ENCODE measurements at places on chromosomes 1 and 21.

- DNase-seq = peak; percentile 47
Measured at GRCh38 chr1:44217809-44218410, 4.6 kb downstream of the DMAP1 start.

- DNase-seq = peak; percentile 51
Measured at GRCh38 chr1:116693759-116694480, 26.4 kb upstream of the IGSF3 start.

GRCh38 chr1:38803647-38804046, 55.9 kb downstream of the RRAGC start:
- DNase-seq = no peak

GRCh38 chr1:196423612-196424011, 184.6 kb downstream of the KCNT2 start:
- DNase-seq = no peak

DNA sequence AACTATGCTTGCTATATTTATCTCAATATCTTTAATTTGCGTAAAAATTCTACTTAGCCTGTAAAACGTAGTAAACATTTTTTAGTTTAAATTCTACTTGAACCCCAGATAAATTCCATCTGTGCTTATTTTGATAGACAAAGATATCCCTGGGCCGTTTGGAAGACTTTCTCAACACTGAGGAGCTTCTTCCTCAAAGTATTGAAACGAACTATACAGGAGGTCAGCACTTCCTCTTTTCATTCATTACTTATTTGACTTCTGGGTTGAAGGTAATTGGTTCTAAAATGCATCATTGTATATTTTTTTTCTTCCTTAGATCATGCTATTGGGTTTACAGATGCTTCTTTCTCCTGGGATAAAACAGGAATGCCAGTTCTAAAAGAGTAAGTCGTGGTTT, 74.7 kb downstream of the HSPA13 start:
- DNase-seq = no peak

- DNase-seq = no peak
Measured at GRCh38 chr1:26411624-26412074, 1.0 kb downstream of the LIN28A start.

DNA sequence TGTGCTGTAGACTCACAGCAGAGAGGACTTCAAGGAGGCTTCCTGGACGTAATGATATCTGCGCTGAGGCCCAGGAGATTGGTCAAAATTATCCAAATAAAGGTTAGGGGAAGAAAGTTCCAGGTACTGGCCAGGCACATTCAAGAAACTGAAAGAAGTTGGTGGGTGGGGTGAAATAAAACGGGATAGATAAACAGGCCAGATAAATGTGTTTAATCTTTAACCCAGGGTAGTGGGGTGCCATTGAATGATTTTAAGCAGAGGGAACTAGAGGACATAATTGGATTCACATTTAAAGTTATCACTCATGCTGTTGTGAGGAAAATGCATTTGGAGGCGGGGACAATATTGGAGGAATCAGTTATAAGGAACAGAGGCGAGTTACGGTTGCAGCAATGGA, 134.7 kb downstream of the NR5A2 start:
- no peak for DNase-seq

DNA sequence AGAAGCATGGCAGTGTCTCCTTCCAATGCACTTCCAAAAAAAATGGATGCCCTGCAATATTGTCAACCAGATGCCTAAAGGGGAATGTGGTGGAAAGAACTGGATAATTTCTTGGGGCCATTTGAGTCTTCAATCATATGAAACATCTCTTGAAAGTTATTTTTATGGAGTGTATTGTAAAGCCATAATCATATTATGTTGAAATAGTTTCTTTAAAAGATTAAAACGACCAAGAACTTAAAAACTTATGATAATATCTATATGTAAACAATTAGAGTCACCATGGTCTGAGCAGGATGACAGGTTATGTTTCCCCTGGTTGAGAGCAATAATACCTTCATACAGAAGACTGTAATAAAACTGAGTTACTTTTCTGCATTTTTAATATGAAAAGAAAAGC, 457.2 kb downstream of the PCP4 start:
- DNase-seq = no peak

DNA sequence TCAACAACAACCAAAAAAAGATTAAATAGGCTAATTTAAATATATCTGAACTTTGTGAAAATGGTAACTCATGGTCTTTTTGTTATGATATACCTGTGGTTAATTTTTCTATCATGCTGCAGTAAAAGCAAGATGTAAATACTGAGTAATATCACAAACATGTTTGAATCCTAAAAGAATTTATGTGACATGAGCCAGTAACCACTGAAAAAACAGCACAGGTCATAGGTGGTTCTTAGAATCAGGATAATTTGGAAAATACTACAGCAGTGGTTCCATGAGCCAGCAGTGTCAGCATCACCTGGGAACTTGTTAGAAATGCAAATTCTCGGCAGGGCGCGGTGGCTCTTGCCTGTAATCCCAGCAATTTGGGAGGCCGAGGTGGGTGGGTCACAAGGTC, 4.1 kb downstream of the ATP5IF1 start:
- DNase-seq = no peak

- DNase-seq = no peak
Measured at GRCh38 chr21:45255381-45256020, 32.2 kb downstream of the POFUT2 start.

- DNase-seq = no peak
Measured at GRCh38 chr1:180181996-180182642, 27.4 kb downstream of the QSOX1 start.

DNA sequence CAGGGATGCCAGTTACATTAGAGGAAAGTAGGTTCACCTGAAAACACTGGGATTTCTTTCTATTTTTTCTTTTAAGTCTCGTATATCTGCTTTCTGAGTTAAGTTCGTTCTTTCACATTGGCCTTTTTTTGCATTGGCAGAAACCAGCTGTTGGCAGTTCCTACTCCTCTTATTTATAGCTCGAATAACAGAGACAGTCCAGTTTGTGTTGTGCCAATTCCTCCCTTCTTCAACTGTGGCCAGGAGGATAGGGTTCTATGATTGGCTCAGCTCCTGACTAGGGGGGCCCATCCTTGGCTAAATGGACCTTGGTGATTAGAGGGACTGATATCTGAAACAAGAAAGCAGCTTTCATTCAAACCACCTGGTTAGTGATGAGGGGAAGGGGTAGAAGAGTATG, 115.8 kb downstream of the RPS6KC1 start:
- no peak for DNase-seq

DNA sequence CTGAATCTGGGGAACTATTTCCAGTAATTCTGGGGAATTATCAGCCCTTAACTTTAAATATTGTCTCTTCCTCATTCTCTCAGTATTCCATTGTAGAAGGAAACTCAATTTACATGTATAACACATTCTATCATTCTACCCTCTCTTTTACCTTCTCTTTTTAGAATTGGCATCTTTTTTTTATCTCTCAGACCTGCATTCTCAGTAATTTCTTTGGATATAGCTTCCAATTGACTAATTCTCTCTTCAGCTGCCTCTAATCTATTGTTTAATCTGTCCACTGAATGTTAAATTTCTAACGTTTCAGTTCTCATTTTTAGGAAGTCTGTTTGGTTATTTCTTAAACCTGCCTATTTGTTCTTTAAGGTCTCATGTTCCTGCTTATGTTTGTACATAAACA, 33.0 kb downstream of the MAB21L3 start:
- no peak for DNase-seq

DNA sequence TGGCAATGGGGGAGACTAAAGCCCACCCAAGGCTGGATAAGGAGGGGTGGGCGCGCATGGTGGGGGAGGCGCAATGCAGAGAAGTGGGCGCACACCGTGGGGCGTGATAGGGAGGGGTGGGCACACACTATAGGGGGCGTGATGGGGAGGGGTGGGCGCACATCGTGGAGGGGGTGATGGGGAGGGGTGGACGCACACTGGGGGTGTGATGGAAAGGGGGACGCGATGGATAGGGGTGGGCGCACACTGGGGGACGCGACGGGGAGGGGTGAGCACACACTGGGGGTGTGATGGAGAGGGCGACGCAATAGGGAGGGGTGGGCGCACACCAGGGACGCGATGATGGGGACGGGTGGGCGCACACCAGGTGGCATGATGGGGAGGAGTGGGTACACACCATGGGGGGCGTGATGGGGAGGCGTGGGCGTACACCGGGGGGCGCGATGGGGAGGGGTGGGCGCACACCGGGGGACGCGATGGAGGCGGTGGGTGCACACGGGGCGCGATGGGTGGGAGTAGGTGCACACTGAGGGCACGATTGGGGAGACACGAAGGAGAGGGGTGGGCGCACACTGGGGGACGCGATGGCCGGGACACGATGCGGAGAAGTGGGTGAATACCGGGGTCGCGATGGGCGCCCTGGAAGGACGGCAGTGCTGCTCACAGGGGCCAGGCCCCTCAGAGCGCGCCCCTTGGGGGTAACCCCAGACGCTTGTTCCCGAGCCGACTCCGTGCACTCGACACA, 929 bp downstream of the SUMO3 start:
- DNase-seq = no peak

DNA sequence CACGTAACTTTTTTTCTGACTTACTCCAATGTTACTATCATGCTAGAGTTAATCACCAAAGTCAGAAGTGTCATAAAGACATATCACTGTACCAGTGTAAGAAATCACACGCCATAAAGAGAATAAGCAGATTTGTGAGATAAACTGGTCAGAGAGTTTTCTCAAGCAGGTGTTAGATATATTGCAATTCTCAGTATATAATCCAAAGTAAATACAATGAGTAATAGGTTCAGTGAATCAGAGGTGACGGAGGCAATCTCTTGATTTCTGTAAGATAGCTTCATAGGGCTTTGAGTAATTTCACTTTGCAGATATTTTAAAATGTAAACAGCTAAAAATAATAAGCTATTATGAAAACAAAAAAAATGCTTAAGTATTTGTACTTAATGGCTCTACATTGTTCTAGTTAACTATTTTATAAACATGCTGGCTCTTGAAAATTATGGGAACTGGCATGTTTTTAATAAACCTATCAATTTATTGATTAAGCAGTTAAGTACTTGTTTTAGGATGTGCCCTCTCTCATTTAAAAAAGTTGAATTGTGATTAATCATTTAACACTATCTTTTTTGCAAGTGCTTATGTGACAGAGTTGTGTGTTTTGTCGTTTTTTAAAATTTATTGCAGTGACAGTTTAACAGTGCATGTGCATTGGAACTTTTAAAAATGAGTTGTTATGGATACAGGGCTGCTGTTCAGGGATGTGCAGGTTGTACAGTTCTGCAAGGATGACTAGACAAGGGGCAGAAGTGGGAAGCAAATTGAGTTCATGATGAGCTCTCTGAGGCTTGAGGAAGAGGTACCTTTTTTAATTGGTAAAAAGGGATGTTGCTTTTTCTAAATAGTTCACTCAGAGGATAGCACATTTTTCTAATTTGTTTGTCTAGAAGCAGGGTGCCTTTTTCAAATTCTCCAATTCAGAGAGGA, 119.1 kb downstream of the USP25 start:
- peak; percentile 27 for DNase-seq

DNA sequence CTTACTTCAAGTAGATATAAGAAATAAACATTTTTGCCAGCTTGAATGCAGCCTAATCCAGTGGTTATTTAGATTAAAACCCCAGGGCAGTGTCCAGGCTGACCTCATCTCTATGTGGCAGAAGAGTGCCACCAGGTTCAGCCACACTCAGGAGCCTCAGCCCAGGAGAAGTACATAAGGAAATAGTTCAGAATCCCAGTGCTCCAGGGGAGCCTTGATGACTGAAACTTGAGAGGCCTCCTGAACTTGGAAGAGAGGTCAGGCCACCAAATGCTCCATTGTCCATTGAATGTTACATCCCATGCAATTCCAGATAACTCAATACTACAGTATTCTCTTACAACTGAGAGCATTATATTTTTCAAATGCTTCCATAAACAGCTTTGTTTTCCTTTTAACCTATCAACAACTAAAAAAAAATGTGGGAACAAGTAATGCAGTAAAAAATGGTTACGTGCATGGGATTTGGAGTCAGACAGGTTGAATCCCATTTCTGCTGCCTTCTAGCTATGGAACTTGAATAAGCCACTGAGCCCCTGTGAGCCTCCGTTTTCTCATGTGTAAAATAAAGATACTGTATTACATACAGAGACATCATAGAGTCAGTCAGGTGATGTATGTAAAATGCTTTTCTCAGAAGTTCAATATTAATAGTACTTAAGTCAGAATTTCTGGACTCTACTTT, 248.0 kb downstream of the PLPP3 start:
- DNase-seq = no peak

GRCh38 chr1:33349081-33349759, 28.3 kb upstream of the A3GALT2 start:
- DNase-seq = no peak

DNA sequence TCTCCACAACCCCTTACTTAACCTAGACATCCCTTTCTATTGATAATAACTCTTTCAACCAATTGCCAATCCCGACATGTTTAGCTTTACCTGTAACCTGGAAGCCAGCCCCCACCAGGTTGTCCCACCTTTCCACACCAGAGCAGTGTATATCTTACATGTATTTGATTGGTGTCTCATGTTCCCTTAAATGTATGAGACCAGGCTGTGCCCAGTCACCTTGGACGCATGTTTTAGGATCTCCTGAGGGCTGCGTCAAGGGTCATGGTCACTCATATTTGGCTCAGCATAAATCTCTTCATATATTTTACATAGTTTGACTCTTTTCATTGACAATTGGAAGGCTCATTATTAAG, 5.3 kb upstream of the SLC19A1 start:
- DNase-seq = no peak

- DNase-seq = no peak
Measured at GRCh38 chr1:188397521-188397920, 1568.8 kb downstream of the PLA2G4A start.

DNA sequence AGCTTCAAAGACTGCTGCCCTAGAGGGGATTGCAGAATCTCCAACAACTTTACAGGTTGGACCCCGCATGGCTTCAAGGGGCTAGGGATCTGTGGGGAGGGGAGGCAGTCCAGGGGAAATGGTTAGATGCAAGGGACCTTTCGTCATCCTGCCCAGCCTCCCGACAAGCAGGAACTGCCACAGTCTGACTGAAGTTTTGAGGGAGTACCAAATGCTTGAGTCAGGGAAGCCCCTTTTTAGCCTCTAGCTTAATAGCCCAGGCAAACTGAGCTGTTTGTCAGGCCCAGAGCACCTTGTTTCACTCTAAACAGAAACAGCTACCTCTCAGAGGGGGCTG, 1.1 kb downstream of the TOR3A start:
- DNase-seq = peak; percentile 31

DNA sequence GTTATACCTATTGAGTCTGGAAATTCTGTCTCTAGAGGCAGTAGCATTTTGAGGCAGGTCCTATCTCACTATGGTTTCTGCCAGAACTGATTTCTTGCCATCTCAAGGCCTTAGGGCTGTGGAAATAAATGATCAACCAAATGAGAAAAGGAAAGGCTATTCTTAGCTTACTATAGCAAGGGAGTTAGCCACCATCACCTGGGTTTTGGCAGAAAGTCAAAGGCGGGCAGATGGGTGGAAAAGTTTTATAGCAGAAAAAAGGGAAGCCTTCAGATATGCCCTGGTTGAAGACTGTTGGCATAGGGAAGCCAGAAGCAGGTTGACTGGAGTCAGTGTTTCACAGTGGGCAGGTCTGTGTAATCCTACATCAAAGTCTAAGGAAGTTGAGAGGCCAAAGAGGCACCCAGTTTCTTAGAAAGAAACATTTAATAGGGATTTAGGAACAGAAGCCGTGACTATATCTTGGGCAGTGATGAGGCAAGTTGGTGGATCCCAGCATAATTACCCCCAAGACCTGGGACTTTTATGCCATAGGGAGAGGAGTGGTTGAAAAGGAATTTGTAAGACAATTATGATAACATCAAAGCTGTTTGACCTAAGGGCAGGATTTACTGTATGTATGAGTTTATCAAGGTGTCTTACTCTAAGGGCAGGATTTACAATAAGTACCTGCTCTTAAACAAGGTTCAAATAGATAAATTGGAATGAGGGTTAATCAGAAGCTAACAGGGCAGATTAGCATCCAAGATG, 29.7 kb downstream of the CTH start:
- no peak for DNase-seq

Measured in fibroblast of skin of abdomen (primary cell).